Testis (tissue), 5 donors: ENCODE measurements at places on chromosomes 16 and 17. TPM values are rescaled to one million over a fixed set of nuclear protein-coding genes. Genes with fewer than 3 reads are reported as not detected.

GRCh38 chr16:87656328-87656727 is 54.0 kb downstream of the JPH3 start:
- no peak for DNase-seq

DNA sequence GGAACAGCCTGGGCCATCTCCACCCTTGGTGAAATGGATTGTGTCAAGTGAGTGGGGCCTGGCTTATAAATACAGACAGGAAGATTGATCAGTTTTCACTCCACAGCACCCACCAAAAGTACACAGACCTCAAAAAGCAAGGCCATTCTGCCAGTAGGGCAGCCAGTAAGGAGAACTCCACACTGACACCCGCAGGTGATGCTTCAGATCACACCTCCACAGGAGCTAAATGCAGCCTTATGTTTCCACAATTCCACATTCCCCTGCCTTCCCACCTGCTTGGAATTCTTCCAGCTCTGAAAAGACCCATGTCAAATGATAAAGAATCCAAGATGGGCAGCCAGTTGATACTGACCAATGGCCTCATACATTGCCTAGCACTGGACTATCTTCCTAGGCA is 191.1 kb downstream of the ZFHX3 start:
- no peak for DNase-seq

The PSMC3IP gene
- polyA plus RNA-seq = 45.3 TPM

The ATP1B2 gene
- polyA plus RNA-seq = 10.1 TPM

- DNase-seq = no peak
These were observed 44.4 kb downstream of the YPEL2 start for GRCh38 chr17:59375857-59376256.

The P3H4 gene
- polyA plus RNA-seq = 6.9 TPM

DNA sequence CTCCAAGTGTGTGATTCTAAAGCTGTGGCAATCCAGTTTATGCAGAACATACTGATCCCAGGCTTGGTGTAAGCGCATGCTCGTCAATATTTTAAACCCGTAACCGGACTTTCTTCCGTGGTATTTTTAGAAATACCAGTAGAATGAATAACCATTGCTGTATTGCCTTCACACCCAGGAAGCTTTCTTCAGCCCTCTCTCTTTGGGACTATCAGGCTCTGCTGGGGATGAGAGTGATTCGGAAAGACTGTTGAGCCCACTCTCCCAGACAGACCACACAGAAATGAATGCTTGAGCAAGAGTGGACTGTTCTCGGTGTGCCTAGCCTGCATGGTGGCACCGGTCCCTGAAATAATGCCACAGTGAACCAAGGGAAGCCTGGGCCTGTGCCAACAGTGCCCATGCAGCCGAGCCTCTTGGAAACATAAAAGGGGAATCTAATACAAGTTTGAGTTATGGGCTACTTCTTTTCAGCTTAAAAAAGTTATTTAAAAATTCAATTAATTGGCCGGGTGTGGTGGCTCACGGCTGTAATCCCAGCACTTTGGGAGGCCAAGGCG is 89.9 kb upstream of the ELAC2 start:
- DNase-seq = no peak

- no peak for DNase-seq
These were observed 474.5 kb upstream of the EEF2KMT start for GRCh38 chr16:5572056-5572455.

GRCh38 chr16:87955302-87956097 is 4.3 kb downstream of the BANP start:
- DNase-seq = no peak

GRCh38 chr16:71461686-71462648 is at the start of gene ZNF23:
TSS of gene ZNF23 (minus strand) at chr16:71462247. CDS start at chr16:71456796, 5,451 bp downstream.
- DNase-seq = peak; percentile 92

GRCh38 chr16:23110257-23110899 is 38.9 kb downstream of the USP31 start:
- no peak for DNase-seq

- peak; percentile 10 for DNase-seq
These were observed 22.7 kb downstream of the CYB561 start for GRCh38 chr17:63423251-63423950.

- DNase-seq = no peak
These were observed 9.2 kb downstream of the ELOB start for GRCh38 chr16:2767891-2768290.

GRCh38 chr16:88357317-88358022 is 25.3 kb upstream of the ZNF469 start:
- no peak for DNase-seq

The TPSG1 gene
- polyA plus RNA-seq = not detected

- DNase-seq = no peak
These were observed 23.7 kb downstream of the NCOR1 start for GRCh38 chr17:16191604-16192003.

The DOC2A gene
- polyA plus RNA-seq = 75.1 TPM

GRCh38 chr16:50326835-50327465 is 41.8 kb downstream of the BRD7 start:
- no peak for DNase-seq

DNA sequence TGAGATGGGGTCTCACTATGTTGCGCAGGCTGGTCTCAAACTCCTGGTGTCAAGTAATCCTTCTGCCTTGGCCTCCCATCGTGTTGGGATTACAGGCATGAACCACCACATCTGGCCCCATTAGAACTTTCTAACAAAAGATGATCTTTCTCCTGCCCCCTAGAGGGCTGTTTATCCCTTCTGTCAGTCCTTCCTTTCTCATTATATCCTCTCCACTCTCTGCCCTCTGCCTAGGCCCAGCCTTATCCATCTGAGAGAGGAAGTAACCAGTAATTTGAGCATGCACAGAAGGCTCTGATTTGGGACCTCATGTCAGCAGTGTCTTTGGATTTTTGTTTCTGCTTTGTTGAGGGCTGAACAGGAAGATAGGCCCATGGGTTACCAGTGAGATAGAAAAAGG is 4.4 kb upstream of the DHX40 start:
- DNase-seq = no peak

The CHST5 gene
- 0.26 TPM for polyA plus RNA-seq

DNA sequence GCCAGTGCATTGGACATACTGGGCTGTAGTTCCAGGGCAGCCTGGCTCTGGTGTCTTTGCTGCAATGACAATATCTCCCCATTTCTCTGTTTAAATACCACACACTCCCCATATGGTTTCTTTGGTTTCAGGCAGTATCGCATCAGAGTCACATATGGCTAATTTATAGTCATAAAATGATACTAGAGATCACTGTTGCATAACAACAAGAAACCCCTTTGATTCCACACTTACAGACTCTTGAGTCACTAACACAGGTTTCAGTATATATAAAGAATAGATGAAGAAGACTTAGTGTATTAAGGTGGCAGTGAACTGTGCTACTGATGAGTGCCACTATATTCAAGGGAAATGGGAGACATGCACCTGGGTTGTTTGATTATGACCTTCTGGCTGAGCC is 281.6 kb downstream of the WWOX start:
- DNase-seq = no peak

- DNase-seq = no peak
These were observed 289.2 kb downstream of the PHKB start for GRCh38 chr16:47750371-47750770.

The DCXR gene
- 109 TPM for polyA plus RNA-seq

The CLDN6 gene
- polyA plus RNA-seq = 0.70 TPM

DNA sequence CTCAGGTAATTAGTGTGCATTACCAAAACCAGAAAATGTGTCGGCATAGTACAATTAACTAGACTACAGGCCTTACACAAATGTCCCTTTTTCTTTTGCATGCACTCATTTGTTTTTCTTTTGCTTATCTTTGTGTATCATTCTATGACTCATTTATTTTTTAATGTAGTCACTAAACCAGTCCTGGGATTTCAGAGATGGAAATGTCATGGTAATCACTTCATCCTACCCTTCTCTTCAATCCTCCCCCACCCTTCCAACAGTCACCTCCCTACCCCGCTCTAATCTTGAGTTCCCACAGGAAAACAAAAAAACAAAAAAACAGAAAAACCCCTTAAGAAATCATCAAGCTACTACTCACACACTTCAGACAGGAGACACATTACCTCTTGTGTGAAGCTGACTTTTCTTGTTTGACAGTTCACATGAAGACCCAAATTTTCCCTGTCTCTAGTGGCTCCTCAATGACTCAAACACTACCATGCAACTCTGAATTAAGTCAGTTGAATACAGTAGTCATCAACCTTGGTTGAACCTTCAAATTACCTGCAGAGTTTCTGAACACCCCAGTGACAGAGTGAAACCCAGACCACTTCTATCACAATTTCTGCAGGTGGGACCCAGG is 242.4 kb upstream of the SALL1 start:
- no peak for DNase-seq

GRCh38 chr16:23145186-23145585 is 4.1 kb downstream of the USP31 start:
- no peak for DNase-seq

The IRX3 gene
- 1.2 TPM for polyA plus RNA-seq

- DNase-seq = no peak
These were observed 119.0 kb downstream of the SPECC1 start for GRCh38 chr17:20128036-20128667.

DNA sequence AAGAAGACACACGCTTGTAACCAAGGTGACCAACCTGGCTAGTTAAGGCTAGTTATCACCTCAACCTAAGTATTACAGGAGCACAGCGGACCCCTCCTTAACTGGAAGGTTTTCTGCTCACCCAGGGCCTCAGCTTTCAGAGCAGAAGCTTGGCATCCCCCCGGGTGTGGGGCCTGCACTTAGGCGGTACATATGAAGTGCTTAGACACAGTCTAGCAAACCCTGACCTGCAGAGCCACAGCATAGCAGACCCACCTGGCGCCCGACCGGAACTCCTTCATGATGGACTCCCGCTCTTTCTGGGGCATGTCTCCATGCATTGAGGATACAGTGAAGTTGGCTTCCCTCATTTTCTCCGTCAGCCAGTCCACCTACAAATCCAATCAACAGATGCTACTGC is 9.8 kb downstream of the EIF4A3 start:
- DNase-seq = no peak

GRCh38 chr16:28267356-28267755 is 25.0 kb upstream of the SBK1 start:
- DNase-seq = no peak

DNA sequence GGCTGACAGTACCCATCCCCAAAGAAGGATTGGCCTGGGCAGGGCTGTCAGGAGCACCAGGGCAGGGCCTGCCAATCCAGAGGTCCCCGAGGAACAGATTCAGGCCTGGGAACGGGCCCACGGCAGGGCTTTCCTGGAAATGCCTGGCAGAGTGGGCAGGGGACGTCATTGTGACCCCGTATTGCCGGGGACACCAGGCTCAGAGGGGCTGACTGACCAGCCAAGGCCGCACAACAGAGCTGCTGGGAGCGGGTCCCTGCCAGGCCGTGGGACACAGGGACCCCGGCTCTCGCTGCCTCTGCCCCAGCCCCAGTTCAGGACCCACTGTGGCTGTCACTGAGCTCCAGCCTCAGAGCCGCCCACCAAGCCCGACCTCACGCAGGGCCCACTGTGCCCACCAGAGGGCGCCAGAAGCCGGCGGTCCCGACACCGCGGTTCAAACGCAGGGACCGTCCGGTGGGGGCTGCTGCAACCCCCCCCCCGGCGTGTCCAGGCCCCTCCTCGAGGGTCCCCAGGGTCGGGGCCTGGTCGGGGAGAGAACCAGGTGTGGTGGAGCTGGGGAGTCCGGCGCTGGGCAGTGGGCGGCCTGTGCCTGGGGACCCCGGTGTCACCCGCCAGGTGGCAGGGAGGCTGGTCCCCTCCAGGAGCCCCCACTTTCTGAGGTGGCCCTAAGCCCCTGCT is 15.2 kb upstream of the SSTR5 start:
- peak; percentile 42 for DNase-seq

- no peak for DNase-seq
These were observed 4.4 kb downstream of the TMEM92 start for GRCh38 chr17:50278526-50279180.

GRCh38 chr16:3022208-3022683 is 1.5 kb downstream of the HCFC1R1 start:
- DNase-seq = peak; percentile 93

The ACSM5 gene
- 2.4 TPM for polyA plus RNA-seq

DNA sequence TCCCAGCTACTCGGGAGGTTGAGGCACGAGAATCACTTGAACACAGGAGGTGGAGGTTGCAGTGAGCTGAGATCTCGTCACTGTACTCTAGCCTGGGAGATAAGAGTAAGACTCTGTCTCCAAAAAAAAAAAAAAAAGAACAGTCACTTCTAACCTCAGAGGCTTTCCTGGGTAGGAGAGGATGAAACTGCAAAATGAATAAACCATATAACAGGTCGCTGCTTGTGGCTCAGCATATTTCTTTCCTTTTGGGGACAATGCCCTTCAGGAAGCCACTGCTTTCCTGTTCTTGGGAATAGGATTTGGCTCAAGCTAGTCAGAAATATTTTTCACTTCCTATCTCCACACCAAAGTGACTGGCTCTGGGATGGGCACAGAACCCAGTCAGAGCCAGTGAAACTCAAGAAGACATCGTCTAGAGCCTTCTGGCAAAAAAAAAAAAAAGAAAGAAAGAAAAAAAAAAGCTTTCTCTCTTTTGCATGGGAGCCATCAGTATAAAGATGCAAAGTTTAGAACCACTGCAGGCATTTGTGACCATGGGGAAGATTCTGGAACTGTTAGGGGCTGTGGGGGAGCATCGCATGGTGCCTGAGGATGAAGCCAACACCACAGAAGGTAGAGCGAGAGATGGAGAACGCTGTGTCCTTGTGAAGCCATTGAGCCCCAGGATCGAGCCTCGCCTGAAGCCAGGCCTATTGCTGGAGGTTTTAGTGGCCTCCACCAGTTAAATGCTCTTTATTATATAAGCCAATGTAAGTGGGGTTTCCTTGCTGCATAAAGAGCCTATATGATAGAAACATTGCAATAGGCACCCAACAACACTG is 71.8 kb upstream of the MRTFB start:
- DNase-seq = no peak

DNA sequence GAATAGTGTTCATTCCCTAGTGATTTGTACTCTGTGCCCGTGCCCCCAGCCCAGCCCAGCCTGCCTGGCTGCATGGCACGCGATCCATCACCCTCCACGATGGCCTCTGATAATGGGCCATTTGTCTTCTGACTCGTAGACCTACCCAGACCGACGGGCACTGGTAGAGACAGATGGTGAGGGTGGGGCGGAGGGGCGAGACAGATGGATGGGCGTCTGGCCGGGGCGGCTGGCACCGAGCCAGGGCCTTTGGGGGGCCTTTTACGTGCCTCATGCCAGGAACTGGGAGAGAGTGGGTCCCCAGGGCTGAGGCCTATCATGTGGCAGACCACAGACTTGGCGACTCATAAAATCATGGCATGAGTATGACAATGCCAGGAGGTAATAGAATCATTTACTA is 25.4 kb downstream of the CRHR1 start:
- no peak for DNase-seq

The C1QL1 gene
- polyA plus RNA-seq = 1.7 TPM

DNA sequence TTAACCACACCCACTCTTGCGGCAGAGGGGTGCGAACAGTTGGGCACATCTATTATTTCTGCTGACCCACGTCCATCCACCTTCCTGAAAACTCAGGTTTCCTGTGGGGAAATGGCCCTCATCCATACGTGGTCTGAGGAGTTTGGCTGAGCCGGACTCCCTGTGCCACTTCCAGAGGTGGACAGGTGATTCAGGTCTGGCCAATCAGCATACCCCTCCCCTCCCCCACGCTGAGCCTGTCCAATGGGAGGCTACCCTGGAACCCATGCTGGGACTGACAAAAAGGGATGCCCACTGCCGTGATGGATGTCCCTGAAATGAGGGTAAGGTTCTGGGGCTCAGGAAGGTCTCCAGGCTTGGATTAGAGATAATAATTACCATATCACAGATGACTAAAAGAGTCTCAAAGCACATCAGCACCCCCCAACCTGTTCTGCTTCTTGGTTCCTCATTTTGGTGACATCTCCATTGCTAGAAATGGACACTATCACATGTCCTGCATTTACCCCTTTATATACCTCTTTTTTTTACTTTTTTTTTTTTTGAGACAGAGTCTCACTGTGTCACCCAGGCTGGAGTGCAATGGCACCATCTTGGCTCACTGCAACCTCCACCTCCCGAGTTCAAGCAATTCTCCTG is 5.3 kb upstream of the MAPK7 start:
- no peak for DNase-seq
